Naive thymus-derived CD8-positive, alpha-beta T cell (primary cell): ENCODE measurements at places on chromosomes 3 and 15. TPM values are rescaled to one million over a fixed set of nuclear protein-coding genes. Genes with fewer than 3 reads are reported as not detected.

Gene CLSTN2
- total RNA-seq = not detected

Gene DNAJA4
- 55.1 TPM for total RNA-seq

DNA sequence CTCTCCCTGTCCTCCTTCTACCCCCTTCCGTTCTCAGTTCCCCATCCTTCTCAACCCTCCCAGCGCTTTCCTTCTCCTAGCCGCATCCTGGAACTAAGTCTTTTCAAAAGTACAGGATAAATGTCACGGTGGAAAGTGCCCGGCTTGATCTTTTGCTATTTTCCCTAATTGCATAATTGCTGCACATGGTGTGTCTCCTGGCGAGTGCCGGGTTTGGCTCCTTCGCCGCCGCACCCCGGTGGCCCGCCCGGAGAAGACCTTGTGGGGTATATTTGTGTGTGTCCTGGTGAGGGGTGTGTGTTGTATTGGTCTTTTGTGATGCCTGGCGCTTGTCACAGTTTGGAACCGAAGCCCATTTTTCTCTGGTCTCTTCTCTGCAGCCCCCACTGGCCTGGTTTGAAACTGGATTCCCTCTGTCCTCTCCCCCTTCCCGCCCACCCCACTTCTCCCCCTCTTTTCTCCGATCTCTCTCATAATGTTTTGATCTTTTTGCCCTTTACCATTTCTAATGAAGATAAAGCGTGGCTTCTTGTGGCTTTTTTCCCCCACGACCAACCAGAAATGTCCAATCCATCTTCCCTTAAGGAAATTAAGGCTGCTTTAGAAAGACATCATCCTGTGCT lies 692 bp downstream of the UBE2E2 start:
- peak; percentile 6 for DNase-seq
- no peaks in the 10 kb centered on the region for H3K27me3 ChIP-seq
- no peaks in the 10 kb centered on the region for H3K36me3 ChIP-seq
- H3K4me1 ChIP-seq = peaks cover 18% of the 10 kb centered on the region

- H3K27me3 ChIP-seq = peaks cover 9% of the 10 kb centered on the region
- no peak overlapping the region for H3K27ac ChIP-seq
- H3K36me3 ChIP-seq = no peaks in the 10 kb centered on the region
- DNase-seq = no peak
- H3K4me1 ChIP-seq = no peaks in the 10 kb centered on the region
Measured at GRCh38 chr3:139180489-139180888, 135.8 kb upstream of the PRR23C start.

- H3K27ac ChIP-seq = no peak overlapping the region
- no peaks in the 10 kb centered on the region for H3K4me1 ChIP-seq
- no peaks in the 10 kb centered on the region for H3K36me3 ChIP-seq
- DNase-seq = no peak
Measured at GRCh38 chr3:81545572-81545971, 215.9 kb downstream of the GBE1 start.

DNA sequence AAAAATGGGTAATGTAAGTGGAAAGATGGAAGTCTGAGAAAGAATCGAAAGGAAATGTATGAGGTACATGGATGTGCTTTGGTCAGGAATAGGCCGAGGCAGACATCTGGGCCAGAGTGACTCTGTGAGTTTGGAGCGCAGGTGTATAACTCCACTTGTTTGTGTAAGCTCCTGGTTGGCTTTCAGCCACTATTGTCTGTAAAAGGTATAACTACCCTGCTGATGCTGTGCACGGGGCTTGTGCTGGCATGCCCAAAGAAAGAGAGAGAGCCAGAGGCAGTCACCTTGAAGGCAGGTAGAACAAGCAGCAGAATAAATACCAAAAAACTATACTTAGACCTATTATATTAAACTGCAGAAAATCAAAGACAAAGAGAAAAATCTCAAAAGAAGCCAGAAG lies 32.7 kb upstream of the CD96 start:
- no peaks in the 10 kb centered on the region for H3K27me3 ChIP-seq
- no peak overlapping the region for H3K4me3 ChIP-seq
- no peaks in the 10 kb centered on the region for H3K4me1 ChIP-seq
- H3K36me3 ChIP-seq = no peaks in the 10 kb centered on the region
- DNase-seq = no peak
- peak overlapping the region; percentile 22 for H3K27ac ChIP-seq
